ENCODE measurements at places on chromosomes 5 and 9.
A peak's percentile ranks its signal among the peaks of the same experiment; 100 is the strongest.

GRCh38 chr9:37146410-37146809 lies 26.0 kb downstream of the ZCCHC7 start:
- DNase-seq = no peak

- no peak for DNase-seq
These were observed 137.8 kb downstream of the GADD45G start for GRCh38 chr9:89742660-89743059.

DNA sequence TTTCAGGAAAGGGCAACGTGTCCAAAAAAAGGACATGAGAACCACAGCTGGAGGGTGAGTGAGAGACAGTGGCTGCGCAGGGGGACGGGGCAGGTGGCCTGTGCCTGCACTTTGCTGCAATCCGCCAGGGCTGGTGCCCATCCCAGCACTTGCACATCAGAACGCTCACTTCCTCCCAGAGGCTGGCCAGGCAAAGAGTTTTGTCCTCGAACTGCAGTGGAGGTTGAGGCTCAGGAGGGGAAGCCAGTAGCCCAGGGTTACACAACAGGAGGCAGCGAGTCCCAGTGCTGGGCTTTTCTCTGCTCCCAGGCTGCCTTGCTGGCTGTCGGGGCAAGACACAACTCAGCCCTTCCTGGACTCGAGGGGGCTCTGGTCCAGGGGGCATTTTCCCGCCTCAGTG lies 33.1 kb downstream of the CRB2 start:
- no peak for DNase-seq

- no peak for DNase-seq
These were observed 94.5 kb upstream of the PPP1R2B start for GRCh38 chr5:156755421-156756087.

DNA sequence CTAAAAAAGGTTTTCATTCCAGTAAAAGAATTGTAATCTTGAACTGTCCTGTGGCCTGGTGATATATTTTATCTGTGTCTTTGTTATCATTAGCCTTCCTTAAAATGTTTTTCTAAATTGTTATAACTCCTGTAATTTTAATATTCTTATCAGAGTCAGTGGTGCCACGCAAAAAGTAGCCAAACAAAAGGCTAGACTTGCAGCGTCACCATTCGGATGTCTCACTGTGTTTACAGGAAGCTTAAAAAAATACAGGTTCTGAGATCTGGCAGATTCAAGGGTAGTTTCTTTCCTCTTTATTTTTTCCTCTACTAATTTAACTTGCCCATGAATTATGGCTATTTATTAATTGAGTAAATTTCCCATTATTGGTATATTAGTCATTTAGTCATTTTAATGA lies 362.3 kb downstream of the MAT2B start:
- DNase-seq = no peak

DNA sequence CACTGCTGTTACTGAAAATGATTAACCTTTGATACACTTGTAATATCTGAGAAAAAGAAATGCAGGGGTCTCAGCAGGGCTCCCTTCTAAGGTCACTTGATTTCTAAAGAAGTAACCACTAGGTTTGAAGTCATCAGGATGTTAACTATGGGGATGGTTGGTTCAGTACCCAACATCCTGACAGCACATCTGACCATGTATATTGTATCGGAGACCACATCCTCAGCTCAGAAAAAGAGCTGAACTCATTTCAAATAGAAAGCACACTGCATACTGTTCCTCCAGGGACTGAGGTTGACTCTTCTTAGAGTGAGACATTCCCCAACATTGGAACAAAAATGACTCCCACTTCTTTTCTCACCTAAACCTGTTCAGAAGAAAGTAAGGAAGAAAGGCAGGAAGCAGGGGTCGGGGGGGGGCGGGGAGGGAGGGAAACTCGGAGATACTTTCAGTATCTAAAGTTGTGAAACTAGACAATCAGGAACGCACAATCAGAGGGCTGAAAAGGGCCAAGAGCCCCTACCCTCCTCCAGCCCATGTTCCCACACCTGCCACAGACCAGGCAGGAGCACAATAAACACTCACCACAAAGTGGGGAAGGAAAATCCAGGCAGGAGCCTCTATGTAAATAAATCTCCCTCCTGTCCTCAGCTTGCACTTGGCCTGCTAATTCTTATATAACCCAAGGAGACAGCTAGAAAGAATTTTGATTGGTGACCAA lies 730 bp upstream of the GZMA start:
- no peak for DNase-seq

DNA sequence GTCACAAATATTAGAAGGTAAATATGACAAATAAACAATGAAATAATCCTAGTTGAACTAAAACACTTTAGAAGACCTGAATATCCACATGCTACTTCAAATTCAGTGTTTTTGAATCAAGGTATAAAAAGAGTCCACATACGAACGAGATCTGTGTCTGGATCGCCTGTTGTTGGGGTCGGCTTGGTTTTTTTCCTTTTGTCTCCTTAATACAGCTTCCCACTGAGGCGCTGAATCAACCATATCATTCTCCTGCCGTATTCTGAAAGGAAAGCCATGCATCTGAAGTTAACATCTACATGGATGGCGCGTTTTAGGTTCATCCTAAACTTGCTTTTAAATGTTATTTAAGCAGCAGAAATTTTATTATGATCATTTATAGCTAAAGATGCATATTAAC lies 235.2 kb downstream of the EPB41L4A start:
- DNase-seq = no peak

- DNase-seq = peak; percentile 14
These were observed 219.5 kb downstream of the PRR16 start for GRCh38 chr5:120683580-120683979.

- no peak for DNase-seq
These were observed 472.8 kb downstream of the SPOCK1 start for GRCh38 chr5:137026296-137026695.

DNA sequence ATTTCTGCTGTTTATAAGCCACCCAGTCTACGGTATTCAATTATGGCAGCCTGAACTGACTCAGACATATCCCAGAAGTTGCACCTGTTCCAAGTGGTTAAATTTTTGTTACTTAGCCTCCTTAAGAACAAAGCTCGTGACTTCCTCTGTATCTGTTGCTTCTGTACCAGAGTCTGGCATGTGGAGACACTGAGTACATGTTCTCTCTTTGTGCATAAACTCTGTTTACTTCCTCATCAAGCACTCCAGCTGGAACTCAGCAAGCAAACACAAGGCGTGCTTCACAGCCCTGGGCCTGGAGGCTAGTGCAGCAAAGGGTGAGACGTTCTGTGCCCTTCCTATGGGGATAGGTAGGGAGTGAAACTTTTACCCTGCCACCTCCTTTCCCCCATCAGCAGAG lies 19.0 kb downstream of the C9orf152 start:
- no peak for DNase-seq

DNA sequence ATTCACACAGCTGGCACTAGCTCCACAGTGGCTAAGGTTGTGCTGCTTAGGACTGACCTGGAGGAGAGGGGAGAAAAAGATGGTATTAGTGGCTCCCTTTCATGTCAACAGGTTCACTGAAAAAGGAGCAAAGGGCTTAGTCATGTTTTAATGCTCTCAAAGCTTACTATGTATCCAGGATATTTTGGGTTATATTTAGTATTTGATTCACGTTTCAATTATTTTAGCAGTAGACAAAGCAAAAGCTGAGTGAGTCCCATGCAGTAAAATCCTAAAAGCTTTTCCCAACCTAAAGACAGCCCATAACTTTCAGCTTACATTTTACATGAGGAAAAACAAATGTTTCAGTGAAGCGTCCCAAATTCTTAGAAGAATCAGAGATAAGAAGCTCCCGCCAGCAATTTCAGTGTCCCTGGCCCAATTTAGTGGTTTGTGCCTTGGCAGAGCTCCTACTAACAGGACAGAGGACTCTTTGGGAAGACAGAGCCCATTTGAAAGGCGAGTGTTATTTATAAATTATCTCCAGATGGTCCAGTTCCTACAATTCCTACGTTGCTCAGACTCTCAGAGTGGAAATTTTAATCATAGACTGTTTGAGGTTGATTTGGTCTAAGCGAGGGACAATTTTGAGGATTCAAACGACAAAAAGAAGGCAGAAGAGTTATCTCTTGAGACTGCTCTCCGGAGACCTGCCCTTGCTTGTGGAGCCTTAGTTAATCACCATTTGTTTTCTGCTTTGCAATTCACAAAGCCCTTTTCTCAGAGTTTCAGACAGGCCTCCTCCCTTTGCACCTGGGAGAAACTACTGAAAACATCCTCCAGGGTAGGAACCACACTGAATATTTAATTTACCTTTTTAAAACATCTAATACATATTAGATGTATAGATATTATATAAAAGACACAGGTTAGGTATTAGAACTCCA lies 225.0 kb upstream of the ANKRD55 start:
- peak; percentile 28 for DNase-seq

DNA sequence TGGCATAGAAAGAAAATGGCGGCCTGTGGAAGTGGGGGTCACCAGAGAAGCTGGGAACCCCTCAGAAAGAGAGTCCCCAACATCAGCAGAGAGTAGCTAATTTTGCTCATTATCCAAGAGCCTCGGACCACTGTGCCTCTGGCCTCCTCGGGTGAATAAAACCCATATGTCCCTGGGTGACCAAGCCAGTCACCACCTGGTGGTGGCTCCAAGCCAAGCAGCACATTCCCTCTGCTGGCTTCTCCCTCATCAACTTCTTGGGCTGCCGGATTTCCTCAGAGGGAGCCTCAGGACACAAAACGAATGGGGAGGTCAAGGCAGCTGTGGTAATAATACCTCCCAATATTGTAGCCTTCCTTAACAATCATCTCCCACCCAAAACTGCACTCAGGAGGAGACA lies 242.5 kb downstream of the NFIB start:
- DNase-seq = no peak

GRCh38 chr9:13718086-13718485 lies 438.6 kb upstream of the MPDZ start:
- DNase-seq = peak; percentile 51

DNA sequence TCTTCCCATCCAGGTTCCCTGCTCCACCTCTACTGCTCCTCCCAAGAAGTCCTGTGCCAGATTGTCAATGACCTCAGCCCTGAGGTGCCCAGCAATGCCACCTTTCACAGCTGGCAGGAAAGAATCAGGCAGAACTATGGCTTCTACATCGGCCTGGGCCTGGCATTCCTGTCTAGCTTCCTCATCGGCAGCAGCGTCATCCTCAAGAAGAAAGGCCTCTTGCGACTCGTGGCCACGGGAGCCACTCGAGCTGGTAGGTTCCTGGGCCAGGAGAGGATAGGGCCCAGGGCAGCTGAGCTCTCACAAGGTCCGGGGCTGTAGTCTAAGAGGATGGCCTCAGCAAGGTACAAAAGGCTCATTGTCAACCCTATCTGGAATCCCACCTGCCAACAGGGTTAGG lies 3.1 kb downstream of the NIPAL4 start:
- DNase-seq = no peak
